Amygdala (tissue), 56 donors: ENCODE measurements at places on chromosomes 3 and 15.

- DNase-seq = no peak
Observed at GRCh38 chr15:30030345-30030744, 52.4 kb upstream of the GOLGA8J start.

DNA sequence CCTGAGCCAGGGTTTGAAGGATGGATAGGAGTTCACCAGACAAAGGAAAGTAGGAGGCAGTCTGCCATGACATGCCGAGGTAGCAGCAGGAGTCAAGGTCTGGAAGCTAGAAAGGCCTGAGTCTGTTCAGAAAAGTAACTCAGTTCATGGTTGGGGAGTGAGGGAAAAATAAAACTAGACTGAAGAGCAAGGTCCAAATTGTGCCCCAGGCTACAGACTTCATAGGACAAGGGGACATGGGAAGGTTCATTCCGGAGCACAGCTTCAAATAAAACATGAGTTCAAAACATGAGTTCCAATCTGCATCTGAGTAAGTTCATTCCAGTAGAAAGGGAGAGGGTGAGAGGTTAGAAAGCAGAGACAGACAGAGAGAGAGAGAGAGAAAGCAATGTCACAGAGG, 39.7 kb downstream of the BFSP2 start:
- no peak for DNase-seq

- DNase-seq = no peak
Observed at GRCh38 chr15:71889947-71890346, 79.6 kb downstream of the NR2E3 start.

DNA sequence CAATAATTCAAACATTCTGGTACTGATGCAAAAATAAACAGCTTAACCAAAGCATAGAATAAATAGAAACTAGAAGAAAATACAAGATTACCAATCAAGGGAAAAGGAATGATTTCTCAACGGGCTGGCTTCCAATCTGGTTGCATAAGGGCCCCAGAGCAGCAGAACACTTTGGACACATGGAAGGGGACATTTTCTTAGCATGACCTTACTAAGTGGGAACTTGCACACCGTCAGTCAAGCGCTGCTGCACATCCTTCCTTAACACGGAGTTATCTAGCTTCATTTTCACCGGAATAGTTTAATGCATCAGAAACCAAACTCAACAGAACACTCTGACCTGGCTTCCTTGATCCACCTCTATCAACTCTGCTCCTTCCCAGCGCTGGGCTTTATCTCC, 388.5 kb downstream of the VPS13C start:
- DNase-seq = no peak
